ENCODE measurements at places on chromosomes 3 and 15.

DNA sequence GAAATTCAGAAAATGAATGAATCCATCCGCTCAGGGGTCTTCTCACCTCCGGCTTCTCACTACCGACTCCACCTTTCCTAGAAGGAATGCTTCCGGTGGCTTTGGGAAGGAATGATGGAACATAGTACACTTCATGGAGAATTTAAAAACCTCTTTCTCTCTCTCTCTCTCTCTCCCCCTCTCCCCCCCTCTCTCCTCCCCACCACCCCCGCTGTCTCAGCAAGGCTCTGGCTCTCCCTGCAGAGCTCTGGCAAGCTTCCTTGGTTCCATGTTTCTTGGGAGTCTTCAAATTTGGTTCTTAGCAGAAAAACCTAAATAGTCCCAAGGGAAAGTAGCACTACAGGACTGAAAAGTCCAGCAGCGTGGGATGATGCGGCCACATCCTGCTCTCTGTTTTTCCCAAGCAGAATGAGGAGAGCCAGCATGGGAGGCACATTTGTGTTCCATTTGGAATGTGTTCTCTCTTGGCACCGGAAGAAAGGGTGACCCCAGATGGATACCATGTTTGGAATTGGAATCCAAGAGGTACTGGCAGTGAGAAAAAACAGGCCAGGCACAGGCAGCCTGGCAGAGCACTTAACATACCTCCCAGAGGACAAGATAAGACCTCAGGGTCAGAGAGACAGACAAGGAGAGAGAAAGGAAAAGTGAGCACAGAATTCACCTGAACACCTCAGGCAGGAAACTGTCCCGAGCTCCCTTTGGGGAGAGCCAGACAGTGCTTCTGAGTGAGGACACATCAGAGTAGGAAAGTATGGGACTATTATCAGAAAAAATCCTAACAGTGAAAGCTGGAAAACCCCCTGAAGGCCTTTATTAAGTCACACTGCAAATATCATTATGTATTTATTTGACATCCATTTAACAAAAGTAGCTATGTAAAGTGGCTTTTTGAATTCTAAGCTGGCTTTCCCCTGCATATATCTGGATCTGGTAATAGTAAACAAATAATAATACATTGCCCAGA lies at the start of gene POPDC2:
POPDC2 (minus strand) TSS at position 116 of the 967 bp plus-strand sequence. CDS start 166 bp downstream, outside the sequence.
- DNase-seq, result no peak

GRCh38 chr15:89769366-89769765 lies 6.8 kb upstream of the MESP2 start:
- no peak for DNase-seq

GRCh38 chr15:63473999-63474809 lies 30.2 kb upstream of the USP3 start:
- no peak for DNase-seq

DNA sequence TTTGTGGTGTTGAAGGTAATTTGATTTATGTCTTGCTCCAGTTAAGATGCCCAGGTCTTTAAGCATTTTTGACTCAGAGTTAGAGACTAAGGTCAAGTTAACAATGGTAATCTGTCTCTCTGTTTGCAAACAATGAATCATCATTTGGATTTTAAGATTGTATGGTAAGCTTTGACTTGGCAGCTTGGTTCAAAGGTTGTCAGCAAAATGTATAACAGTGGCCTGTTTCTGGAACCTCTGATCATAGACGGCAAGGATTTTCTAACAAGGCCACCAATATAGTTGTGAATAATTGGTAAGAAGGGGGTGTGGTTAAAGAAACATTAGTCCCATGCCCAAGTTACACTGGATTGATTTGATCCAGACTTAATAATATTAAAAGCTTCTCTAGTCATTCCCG lies 775.2 kb upstream of the GOLIM4 start:
- no peak for DNase-seq

GRCh38 chr3:127706785-127707351 lies 34.1 kb downstream of the ABTB1 start:
- DNase-seq, result no peak

DNA sequence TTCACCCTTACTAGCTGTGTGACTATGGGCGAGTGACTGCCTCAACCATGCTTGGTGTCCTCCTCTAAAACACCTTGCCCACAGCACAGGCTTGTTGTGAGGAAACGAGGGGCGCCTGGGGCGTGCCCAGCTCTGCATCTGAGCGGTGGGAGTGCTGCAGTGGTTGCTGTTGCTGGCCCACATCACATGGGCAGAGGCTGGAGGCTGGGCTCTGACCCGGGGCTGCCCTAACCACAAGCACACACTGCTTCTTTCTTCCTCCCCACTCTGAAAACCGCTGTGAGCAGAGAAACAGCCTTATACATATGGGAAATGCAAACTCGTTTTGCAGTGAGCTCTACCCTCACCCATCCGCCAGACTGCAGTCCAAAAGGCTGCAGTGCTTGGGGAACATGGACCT lies 74.8 kb upstream of the RPL32 start:
- no peak for DNase-seq

DNA sequence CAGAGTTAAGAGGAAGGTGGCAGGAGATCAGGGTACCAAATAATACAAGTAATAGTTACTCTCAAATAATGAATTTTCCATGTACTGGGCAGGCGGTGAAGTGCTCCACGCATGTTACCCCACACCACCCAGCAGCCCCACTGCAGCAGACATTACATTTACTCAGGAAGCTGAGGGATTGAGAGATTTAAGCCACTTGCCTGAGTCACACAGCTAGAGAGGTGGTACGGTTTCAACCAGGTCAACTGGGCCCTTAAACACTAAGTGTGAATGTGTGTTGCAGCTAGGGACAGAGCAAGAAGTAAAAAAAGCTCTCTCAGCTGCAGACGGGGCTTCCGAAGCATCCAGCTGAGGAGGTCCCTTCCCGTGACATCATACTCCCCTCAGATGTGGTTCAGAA lies 91.3 kb downstream of the PRICKLE2 start:
- DNase-seq, result no peak

DNA sequence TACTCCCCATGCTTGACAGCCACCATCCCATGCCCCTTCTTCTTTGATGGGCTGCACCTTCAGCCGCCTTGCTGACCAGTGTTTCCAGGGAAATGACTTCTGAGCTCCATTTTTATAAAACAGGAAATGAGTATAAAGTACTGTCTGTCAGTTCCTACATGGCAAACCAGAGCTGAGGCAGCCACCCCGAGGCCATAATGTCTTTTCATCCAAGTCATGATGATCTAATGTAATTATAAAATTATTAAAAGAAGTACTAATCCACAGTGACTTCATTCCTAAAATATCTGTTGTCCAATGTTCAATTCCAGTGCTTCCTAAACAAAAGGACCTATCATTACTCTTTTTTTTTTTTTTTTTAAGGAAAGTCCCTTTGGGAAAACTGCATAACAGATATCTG lies 75.2 kb upstream of the HERC1 start:
- no peak for DNase-seq

- no peak for DNase-seq
These were observed 26.4 kb downstream of the ACAA1 start for GRCh38 chr3:38110314-38111050.

DNA sequence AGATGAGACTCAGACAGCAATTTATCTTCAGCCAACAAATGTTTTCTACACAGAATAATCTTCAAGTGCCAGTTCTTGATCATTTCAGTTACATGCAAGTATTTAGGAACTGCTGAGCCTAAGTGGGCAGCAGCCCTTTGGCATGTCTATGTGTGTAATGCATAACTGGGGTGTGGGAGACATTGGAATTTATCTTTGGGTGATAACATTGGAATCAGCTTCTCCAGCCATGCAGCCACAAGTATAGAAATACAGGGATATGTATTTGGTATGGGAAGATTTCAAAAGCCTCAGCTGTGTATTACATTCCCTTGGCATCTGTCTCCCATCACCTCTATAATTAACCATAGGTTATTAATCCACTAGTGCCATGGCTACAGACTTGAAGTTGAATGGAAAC lies 63.4 kb upstream of the FOXP1 start:
- no peak for DNase-seq

- DNase-seq, result no peak
These were observed 422.2 kb downstream of the TBC1D5 start for GRCh38 chr3:17320266-17320665.

GRCh38 chr3:51099794-51100535 lies 285.1 kb upstream of the MANF start:
- no peak for DNase-seq

DNA sequence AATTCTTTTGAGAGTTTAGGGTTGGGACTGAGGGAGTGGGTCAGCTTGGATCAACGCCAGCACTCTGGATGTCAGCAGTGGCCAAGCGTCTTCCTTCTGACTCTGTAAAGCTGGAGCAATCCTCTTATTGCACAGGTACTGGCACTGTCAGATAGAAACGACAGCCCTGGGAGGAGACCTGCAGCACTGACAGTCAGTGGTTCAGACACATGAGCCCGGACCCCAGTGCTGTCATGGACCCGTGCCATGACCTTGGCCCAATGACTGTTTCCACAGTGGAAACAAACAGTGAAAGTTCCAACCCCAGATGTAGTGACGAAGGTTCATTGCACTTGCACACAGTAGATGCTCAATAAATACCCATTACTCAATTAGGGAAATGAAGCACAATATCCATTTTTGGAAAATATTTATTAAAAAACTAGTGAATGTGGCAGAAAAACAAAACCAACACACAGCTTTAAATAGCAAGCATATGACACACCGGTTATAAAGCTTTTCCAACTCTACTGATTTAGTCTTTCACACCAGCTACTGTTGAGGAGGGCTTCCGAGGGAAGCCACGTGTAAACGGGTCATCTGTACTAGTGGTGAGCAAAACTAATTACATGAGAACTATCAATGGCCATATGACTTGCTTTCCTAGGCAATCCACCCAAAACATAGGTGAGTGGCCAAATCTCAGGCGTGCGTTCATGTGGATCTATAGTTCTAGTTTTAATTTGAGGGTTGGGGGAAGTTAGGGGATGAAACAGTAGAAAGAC lies 22.1 kb downstream of the SIAH2 start:
- DNase-seq, result no peak

DNA sequence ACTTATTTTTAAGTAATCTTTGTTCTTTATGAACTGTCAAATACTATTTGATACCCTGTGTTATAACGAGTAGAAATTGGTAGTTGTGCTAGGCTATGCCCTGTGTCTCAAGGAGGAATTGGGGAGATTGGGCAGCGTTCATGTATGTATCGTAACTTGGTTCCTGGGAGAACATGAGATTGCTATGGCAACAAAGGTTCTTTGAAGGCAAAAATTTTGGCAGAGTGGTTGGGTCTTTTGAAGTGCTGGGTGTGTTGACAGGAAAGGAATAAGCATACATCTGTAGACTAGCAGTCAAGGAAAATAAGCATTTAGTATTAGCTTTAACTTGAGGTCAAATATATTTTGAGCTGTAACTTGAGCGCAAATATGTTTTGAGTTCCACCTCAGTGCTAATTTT lies 45.3 kb downstream of the TCF12 start:
- no peak for DNase-seq

GRCh38 chr15:46703020-46703861 lies 1014.1 kb upstream of the SEMA6D start:
- no peak for DNase-seq

DNA sequence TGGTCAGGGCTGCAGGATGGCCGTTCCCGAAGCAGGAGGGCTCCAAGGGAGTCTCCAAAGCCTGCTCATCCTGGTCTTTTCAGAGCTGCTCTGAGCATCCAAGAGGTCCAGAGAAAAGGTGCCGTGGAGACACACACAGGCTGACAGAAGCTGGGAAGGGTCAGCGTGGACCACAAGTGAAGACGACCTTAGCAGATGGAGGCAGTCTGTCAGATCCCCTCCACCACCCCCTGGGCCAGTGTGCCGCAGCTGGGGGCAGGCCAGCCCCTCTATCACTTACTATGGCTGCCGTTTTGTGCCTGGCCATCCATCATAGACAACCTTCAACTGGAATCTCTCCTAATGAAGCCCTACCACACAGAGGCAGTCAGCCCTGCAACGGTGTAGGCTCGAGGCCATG lies 335.1 kb upstream of the RGMA start:
- DNase-seq, result no peak

- DNase-seq, result no peak
These were observed 15.2 kb downstream of the LDHAL6B start for GRCh38 chr15:59221511-59222505.

DNA sequence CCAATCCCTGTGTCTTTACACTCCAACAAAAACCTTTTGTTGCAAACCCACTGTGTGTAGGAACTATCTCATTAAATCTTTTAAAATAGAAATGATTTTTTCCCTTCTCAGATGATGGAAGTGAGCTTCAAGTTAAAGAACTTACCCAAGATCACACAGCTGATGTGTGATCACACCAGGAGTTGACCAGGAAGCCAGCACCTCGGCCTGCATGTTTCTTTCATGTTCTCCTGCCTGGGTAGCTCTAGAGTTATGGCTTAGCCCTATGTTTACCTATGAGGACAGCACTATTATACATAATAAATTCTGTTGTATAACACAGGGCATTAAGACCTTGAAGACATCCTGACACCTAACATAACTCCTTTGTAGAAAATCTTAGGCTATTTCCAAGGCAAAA lies 132.1 kb upstream of the KLHL25 start:
- DNase-seq, result no peak

DNA sequence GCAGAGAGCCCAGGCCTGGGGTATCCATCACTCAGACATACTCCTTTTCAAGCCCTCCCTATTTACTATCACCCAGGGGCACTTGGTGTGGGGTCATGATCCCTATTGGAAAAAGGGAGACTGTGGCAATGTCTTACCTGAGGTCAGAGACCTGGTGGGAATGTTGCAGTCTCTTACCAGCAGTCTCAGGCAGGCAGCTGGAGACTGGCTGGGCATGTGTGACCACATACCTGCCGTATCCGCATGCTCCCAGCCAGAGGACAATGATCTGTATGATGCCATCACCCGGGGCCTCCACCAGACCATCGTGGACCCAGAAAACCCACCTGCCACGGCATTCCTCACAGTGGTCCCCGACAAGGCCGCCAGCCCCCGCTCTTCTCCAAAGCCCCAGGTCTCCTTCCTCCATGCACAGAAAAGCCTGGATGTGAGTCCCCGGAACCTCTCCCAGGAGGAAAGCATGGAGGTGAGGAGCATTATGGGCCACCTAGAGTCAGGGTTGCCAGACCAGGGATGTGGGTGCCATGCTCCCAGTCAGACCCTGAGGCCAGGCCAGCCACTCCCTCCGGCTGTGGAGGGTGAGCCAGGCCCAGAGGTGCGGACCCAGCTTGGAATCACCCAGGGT lies 5.9 kb downstream of the SH2D7 start:
- DNase-seq, result no peak

GRCh38 chr15:79310612-79310984 lies 314 bp upstream of the TMED3 start:
- no peak for DNase-seq

- DNase-seq, result no peak
These were observed 153.9 kb downstream of the P3H2 start for GRCh38 chr3:189966843-189967242.

DNA sequence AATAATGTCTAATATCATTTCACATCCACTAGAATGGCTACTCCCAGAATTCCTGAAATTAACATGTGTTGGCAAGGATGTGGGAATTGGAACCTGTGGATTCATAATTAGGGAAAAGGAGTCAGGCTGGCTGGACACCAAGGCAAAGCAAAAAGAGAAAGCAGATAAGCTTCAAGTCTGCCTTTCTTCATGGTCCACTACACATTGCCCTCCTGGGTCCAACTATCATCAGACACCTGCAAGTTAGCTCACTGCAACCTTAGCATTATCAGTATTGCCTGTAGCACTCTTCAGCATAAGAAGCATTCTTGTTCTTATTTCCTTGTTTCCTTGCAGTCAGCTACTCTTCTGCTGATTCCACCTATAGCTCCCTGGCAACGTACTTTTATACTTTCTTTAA lies 124.3 kb downstream of the ZNF280D start:
- DNase-seq, result no peak

Data from NCI-H2081 treated with DMSO at 0.1 percent for 48 hours (cell line).